ENCODE measurements at places on chromosomes 7 and 10.

DNA sequence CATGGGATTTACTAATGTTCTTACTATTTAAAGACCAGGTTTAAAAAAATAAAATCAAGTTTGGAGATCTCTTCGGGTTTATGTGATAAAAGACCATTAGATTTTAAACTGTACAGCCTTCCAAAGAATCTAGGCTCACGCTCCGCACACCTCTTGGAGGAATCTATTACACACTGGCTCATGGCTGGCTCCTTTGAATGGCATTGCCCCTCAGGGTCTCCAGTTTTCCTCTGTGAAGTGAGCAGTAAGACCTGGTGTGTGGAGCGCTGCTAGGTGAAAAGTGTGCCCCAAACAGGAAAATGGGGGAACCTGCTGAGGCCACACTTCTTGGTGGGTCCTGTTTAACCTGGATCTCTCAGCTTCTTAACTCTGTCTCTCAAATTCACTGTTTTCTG lies 142.3 kb downstream of the KAT6B start:
- DNase-seq, result no peak

- no peak for DNase-seq
Measured at GRCh38 chr7:36630112-36630650, 94.1 kb downstream of the AOAH start.

DNA sequence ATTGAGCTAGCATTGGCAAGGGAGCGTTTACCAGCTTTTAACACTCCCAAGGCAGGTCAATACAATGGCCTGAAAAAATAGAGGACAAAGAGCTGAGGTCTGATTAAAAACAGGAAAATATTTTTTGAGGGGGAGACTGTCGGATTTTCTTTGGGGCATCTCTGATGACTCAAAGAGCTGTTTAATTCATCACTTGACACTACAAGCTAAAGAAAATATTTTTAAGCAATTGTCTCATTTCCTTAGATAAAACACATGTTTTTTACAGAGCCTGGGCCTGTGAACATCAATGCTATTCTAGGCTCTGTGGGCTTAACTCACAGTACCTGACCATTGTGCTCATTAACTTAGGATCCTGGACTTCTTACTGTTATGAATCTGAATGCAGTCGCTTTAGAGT lies 100.8 kb downstream of the NRP1 start:
- no peak for DNase-seq

GRCh38 chr7:19110776-19111175 lies 6.7 kb downstream of the TWIST1 start:
- no peak for DNase-seq

- DNase-seq, result no peak
Measured at GRCh38 chr7:28173531-28173930, 7.1 kb downstream of the JAZF1 start.

DNA sequence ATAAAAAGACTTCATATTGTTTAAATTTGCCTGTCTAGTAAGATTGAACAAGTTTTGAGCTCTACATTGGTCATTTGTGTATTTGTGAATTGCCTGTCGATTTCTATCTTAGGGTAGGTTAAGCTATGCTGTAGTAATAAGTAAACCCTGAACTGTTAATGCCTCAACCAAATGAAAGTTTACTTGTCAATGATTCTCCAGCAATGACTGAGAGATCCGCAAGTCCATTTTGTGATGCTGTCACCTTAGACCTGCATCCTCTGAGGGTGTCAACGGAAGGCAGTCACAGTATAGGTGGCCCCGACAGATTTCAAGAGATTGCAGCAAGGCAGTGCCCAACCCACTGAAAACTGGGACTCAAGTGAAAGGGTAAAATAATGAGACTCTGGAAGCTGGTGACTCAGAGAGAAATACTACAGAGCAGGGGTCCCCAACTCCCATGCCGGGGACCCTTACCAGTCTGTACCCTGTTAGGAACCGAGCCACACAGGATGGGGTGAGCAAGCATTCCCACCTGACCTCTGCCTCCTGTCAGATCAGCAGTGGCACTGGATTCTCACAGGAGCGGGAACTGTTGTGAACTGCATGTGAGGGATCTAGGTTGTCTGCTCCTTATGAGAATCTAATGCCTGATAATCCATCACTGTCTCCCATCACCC lies 10.8 kb upstream of the PHYH start:
- no peak for DNase-seq

DNA sequence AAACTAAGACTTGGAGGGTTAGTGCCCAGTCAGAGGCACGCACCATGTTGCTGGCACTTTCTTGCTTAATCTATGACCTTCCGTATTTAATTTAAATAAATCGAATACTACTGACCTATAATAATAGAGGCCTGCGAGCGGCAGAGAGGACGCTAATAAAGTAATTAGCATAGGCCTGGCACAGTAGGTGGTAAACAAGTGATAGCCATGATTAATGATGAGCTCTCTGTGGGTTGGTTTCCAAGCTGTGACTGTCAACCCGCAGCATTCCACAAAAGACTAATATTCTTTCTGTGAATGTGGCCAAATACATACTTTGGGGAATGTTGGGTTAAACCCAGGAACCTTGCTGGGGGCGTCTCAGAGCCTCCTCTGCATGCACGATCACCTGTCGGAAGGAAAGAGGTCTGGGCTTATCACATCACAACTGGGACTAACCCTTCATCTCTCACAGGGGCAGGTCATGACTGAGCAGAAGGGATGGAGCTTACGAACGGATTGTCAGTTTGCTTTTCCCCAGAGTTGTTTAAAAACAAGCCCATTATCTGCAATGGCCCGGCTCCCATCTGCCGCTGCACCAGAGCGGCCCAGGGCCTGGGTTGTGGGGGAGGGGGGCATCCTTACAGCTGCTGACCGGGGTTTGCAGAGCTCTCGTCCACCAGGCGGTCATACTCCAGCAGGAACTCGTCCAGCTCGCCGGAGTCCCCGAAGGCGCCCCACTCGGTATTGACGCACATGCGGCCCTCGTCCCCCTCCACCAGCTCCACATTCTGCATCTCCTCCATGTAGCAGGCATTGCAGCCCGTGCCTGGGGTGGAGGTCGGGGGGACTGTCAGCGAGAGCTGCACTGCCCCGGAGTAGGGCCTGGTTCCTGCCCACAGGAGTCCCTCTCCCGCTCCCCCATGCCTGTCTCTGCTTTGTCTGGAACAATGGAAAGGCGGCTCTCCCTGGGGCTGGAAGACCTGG lies 6.2 kb upstream of the MYL7 start:
- no peak for DNase-seq

DNA sequence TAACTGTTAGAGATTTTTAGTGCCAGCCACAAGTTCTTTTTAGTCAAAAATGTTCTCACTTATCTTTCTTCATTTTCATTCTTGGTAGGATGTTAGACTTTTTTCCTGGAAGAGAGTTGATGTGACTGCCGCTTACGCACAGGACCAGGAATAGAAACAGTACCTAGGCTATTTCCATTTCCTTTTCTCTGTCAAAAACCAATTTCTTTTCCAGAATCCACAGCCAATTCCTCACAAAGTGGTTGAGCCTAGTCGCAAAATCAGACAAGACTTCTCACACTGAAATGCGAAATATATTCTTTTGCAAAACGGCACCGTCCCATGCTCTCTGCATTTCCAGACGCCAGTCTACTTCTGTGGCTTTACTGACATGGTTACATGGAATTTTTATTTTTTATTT lies 394.2 kb downstream of the GALNT17 start:
- no peak for DNase-seq

DNA sequence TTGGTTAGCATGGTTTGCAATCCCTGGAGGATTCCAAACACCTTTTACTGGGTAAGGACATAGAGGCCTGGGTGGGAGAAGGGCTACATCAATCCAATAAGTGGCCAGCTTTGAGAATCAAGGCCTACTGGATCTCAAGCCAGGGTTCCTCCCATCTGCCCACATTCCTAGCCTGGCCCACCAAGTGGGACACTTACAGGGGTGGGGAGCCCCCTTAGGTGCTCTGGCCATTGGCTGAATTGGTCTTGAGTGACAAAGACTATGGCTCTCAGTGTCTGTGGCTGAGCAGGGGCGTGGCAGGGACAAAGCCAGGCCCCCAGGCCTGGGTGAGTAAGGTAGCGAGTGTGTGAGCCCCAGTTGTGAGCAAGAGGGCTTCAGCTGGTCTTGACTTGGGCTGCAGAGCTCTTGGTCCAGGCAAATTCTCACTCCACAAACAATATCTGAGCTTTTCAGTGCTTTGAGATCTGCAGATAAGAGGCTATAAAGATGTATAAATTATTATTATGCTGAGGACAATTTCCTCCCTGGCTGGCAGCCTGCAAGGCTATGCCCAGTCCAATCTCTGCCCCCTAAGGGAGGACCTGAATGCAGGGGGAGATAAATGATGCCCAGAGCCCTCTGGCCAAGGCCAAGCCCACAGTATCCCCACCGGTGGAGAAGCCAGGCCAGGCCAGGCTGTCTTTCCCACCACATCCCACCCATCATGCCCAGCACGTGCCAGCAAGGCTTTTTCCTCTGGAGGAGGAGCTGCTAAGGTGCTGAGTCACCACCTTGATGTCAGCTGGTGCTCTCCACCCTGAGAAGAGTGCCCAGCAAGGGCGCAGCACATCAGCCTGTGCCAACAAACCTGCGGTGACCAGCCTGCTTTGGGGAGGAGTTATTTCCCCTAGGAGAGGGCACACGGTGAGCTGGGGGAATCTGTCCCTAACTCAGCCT lies 80.7 kb upstream of the DUSP5 start:
- DNase-seq, result no peak

DNA sequence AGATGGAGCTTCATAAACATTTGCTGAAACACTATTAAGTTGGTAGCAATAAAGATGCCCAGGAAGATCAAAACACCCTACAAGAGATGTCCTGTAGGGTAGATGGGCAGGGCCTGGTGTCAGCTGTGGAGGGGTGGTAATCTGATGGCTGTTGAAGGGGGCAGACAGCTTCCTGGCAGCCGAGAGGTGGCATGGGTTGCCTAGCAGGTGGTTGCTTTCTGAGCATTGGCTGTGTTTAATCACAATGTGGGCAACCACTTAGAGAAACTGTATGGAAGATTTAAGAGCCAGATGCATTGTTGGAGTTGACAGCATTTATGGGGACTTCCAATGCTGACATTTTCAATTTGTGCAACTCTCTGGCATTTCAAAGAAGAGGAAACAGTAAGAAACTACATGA lies 79.9 kb upstream of the SLC26A5 start:
- DNase-seq, result no peak

GRCh38 chr7:130971297-130971696 lies 237.3 kb upstream of the KLF14 start:
- DNase-seq, result no peak

DNA sequence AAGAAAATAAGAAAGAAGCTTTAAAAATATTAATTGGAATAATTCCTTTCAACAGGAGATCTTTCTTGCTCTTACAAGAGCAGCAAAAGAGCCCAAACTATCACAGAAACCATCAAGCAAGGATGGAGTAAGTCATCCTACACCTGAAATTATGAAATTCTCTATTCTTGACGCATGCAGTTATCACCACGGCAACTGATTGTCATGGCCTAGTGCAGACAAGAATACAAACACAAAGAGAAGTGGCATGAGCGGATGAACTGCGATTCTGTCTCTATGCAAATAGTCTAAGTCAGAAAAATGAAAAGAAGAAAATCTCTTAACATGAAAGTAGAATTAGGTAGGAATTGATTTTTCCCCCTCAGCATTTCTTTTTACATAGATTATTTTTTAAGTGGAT lies 54.8 kb upstream of the SLC35B4 start:
- DNase-seq, result no peak

GRCh38 chr10:34885898-34886297 lies 70.8 kb upstream of the PARD3 start:
- no peak for DNase-seq

DNA sequence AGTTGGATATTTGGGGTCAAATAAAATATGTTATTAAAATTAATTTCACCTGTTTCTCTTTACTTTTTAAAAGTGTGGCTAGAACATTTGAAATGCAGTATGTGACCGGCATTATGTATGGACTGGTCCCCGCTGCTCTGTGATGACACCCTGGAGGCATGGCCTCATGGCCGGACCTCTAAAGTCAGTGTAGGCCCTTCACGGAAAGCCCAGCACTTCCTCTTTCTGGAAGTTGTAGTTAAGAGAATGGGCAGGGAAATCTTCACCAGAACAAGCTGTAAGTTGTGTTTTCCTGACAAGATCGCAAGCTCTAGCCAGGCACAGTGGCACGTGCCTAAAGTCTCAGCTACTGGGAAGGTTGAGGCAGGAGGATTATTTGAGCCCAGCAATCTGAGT lies 38.3 kb upstream of the SRGN start:
- DNase-seq, result no peak

DNA sequence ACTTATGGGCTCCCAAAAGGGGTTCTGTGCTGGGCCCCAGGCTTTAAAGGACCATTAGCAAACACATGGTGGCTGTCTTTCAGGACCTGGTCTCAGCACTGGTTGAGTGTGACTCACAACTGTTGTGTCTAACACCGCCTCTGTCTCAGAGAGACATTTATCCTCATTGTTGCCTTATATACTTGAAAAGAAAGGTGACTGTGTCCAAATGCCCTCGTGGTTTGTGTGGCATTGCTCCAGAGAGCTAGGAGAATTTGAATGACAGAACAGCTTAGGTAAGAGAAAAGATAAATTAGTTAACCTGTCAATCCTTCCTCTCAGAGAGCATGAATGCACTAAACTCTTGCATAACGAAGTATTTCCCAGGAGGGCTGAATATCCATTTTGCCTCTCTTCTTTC lies 14.5 kb upstream of the FAM13C start:
- no peak for DNase-seq

DNA sequence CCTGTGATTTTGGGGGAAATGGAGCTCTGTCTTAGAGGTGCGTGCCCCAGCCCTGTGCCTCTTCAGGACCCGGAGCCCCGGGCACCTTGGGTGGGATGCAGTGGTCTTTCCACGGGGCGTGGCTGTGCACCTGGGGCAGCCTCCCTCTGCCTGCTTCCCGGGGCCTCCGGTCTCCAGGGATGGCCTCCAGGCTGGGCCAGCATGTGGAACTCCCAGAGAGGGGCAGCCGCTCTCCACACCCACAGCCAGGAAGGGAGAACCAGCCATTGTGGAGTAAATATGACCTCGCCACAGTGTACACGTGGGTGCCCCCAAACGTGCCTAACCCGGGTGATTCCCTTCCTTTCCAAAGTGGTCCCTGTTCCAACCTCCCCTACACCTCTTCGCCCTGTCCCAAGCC lies 52.6 kb downstream of the JAKMIP3 start:
- DNase-seq, result no peak

DNA sequence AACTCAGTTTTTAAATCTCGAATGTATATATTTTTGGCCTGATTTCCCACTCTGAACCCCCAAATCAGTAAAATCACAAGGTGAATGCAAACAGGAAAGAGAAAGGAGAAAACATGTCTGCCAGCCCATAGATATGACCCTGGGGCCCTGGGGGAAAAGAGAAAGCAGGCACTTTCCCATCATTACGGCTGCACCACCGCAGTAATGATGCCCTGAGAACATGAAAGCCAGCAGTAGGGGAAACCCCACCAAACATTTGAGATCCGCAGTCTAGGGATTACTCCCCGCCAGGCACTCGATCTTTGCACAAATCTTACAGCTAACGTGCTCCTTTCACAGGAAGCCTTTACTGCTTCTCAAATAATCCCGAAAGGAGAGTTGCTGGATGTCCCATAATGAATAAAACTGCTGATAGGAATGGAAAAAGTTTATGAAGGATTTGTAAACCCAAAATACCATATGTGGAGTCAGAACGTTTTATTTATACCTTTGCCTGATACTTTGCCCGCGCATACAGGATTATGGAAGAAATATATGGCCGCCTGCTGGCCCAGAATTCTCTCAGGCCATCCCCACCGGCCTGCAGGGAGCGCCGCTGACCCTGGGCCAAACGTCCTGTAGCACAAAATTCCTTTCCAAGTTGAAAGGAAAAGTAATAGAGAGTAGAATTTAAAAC lies 180.0 kb upstream of the INHBA start:
- DNase-seq, result no peak

Data from cortex of kidney (tissue), 1 donor.